ENCODE measurements at places on chromosomes 5 and 9. TPM values are rescaled to one million over a fixed set of nuclear protein-coding genes. Genes with fewer than 3 reads are reported as not detected.

GRCh38 chr9:93674580-93675335 is 98.4 kb downstream of the PHF2 start:
- no peak for DNase-seq

GABRA1 gene
- 29.8 TPM for total RNA-seq

DNA sequence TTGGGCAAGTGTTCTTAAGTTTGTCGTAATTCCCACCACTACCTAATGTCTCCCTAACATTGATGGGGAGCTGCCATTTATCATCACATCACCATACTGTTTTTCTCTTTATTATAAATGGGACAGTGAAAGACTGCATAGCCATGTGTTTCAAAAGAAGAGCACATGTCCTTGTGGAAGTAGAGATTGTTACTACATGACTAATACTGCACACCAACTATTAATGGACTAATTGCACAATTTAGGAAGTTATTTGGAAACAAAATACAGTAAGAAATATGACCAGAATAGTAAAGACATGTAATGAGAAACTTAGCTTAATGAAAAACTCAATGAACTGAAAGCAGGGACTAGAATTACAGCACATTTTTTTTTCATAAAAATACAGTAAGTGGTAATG is 12.0 kb upstream of the ELOVL7 start:
- DNase-seq: no peak

- DNase-seq: no peak
Measured at GRCh38 chr5:181036816-181037364, 3.2 kb upstream of the BTNL9 start.

DNA sequence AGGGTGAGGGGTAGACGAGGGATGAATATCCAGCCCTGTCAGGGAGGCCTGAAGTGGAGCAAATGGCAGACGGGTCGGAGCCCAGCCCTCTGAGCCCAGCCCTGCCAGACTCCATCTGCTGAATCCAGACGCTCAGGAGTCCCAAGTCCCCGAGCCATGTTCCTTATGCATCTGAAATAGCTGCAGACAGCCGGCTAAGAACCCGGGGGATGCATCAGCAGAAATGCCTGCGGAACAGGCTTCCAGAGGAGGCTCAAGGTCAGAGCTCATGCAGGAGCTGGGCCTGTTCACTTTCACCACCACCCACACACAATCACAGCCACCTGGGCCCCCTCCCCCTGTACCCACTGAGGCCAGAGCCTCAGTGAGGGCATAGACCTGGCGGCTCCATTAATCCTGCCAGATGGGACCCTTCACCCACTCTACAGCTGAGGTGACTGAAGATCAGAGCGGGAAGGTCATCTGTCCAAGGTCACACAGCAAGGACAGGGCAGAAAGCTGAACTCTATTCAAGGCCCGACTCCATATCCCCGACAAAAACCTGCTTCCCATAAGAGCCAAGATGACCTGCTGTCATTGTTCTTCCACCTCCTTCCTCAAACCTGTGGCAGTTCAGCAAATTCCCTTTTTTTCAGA is 24.4 kb upstream of the AKNA start:
- no peak for DNase-seq

DNA sequence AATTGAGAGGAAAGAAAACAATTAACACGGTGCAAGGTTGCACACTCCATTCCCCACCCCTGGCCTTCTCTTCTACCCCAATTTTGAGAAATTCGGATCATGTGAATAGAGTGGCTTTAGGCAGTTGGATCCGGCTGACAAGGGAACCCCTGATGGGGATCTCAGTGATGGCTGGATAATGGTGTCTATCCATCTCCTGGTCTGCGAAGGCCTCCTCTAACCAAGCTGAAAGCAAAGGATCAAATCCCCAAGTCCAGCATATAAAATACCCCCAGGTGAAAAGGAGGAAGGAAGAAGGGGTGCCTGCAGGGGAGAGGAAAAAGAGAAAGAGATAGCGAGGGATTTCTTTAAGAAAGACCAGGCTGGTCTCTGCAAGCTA is 16.0 kb downstream of the NR2F1 start:
- DNase-seq: no peak

GRCh38 chr9:133813749-133814585 is 75.8 kb upstream of the SARDH start:
- peak; percentile 57 for DNase-seq

TLE1 gene
- total RNA-seq: 32.2 TPM

DNA sequence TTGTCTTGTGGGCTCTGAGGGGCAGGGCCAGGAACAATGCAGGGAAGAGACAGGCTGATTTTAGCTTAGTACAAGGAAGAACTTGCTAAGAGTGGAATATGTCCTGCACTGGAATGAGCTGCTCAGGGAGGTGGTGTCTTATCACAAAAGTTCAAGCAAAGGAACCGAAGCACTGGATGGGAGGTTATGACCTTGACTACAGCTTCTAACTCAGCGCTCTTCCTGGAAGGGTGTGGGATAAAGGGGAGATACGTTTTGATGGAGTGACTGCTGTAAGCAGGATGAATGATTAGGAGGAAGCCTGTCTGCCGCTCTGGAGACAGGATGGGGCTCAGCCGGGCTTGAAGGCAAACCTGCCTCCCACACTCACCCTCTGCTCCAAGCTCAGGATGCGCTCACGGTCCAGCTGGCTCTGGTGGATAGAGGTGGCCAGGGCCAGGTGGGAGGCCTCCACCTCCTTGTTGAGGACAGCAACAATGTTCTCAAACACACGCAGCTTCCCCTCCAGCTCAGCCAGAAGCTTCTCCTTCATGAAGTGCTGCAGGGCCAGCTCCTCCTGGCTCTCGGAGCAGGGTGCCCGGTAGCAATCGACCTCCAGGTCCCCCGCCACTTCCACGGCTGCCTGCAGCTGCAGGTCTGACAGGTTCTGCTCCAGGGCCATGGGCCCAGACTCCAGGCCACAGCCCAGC is 13.5 kb downstream of the TRAF1 start:
- no peak for DNase-seq

ARHGAP26 gene
- total RNA-seq: 7.3 TPM

GRCh38 chr5:150402229-150402773 is 10.4 kb downstream of the CD74 start:
- DNase-seq: no peak

- DNase-seq: no peak
Measured at GRCh38 chr9:86230858-86231257, 28.6 kb downstream of the C9orf153 start.

DNA sequence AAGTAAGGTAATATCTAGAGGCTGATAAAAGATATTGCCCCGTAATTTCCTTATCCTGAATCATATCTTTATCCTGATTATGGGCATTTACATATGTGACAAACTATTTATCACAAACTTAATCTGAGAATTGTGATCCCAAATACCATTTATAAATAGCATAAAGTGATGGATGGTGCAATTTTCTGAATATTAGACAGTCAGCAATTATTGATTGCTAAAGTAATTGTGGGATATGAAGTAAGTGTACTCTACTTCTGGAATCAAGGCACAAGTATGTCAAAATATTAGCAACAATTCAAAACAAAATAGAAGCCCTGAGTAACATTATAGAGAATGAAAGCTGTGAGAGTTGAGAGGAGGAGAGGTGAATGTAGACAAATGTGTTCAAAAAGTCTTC is 361.9 kb upstream of the CDH6 start:
- DNase-seq: no peak

- no peak for DNase-seq
Measured at GRCh38 chr5:138629392-138629791, 54.2 kb upstream of the HSPA9 start.

DNA sequence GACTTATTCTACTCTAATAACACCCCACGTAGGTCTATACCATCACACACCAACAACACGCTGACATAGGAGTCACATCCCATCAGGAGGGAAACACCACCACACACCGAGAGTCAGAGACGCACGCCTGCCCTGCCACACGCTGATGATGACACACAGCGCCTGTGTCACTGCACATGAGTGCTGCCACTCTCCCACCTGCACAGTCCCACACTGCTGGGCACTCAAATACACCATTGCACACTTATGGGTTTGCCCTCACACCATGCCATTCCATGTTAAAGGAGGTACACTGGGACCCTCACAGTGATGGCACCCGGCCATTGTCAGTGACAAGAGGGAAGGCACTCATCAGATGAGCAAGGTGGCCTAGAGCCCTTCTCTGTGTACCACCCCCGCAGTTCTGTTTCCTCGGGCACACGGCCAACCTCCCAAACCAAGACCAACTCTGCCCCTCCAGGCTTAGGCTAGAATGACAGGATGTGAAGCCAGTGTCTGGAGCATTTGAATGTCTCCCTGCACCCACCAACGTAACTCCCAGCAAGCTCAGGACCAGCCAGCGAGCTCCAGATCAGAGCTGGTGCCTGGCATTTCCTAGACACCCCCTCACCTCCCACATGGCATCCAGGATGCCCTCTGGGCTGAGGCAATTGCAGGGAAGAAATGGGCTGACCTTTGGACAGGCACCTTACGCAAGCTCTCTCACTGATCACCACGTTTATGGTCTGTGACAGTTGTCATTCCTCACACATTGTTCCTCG is 3.6 kb upstream of the CPLX2 start:
- peak; percentile 36 for DNase-seq

PCDHGA11 gene
- 10.6 TPM for total RNA-seq

PCDHA1 gene
- total RNA-seq: 8.6 TPM

TLX3 gene
- not detected for total RNA-seq

NIPBL gene
- 55.8 TPM for total RNA-seq

ADAM19 gene
- 12.6 TPM for total RNA-seq

- no peak for DNase-seq
Measured at GRCh38 chr5:91848453-91848852, 465.3 kb upstream of the ARRDC3 start.

GRCh38 chr5:36214436-36214835 is 27.3 kb downstream of the NADK2 start:
- no peak for DNase-seq

DNA sequence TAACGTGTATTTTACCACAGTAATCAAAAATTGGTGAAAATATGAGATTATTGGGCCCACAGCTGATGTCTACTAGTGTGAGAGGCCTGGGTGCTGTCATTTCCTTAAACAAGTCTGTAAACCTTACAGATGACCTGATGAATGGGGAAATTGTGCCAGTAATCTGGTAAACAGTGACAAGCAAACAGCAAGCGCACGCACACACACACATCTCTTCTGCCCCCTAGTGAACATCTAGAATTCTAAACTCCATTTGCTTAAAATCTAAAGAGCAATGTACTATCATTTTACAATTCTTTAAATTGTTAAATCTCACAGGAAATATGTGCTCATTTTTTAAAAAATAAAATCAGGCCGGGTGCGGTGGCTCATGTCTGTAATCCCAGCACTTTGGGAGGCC is 7.5 kb upstream of the RAPGEF1 start:
- no peak for DNase-seq

GRCh38 chr5:30401479-30402058 is 791.9 kb upstream of the CDH6 start:
- no peak for DNase-seq

DNA sequence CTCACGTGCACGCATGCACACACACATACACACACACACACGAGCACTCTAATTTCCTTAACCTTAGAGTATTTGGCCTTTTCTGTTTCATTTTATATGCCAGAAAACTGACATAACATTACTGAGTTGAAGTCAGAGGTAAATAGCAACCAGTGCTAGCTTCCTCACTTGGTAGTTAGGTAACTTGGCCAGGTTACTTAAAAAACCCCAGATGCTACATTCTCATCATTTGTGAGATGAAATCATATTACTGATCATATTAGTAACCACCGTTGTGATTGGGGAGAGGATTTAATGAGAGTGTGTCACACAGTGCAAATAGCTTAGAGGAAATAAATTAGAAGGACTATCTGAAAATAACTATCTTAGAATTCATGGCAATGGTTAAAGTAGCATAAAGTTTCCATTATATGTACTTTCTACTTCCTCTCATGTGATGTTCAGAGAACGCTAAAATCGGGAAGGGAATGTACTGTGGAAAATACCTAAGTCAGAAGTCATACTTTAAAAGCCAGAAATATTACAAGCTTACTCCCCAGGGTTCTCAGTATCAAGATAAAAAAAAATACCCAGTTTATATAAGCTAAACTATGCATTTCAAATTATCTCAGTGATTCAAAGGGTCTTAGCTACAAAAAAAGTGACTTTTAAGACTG is 120.5 kb downstream of the TUSC1 start:
- DNase-seq: no peak

- DNase-seq: no peak
Measured at GRCh38 chr5:174563899-174564298, 160.5 kb upstream of the MSX2 start.

DNA sequence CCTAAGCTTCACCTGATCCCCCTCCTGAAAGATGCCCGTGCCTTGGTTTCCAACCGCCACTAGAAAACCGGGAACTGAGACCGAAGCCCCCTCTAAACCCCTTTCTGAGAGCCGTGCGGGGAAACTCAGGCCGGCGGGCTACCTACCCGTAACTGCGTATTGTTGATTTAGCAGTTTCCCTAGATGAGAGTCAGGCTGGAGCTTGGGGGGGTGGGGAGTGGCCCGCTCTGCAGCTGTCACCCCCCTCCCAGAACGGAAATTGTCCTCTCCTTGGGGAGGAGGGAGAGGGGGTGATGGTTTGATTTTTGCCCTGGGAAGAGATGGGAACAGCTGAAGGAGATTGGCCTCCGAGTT is 2.5 kb downstream of the CXXC5 start:
- DNase-seq: no peak

LCN9 gene
- total RNA-seq: not detected

DNA sequence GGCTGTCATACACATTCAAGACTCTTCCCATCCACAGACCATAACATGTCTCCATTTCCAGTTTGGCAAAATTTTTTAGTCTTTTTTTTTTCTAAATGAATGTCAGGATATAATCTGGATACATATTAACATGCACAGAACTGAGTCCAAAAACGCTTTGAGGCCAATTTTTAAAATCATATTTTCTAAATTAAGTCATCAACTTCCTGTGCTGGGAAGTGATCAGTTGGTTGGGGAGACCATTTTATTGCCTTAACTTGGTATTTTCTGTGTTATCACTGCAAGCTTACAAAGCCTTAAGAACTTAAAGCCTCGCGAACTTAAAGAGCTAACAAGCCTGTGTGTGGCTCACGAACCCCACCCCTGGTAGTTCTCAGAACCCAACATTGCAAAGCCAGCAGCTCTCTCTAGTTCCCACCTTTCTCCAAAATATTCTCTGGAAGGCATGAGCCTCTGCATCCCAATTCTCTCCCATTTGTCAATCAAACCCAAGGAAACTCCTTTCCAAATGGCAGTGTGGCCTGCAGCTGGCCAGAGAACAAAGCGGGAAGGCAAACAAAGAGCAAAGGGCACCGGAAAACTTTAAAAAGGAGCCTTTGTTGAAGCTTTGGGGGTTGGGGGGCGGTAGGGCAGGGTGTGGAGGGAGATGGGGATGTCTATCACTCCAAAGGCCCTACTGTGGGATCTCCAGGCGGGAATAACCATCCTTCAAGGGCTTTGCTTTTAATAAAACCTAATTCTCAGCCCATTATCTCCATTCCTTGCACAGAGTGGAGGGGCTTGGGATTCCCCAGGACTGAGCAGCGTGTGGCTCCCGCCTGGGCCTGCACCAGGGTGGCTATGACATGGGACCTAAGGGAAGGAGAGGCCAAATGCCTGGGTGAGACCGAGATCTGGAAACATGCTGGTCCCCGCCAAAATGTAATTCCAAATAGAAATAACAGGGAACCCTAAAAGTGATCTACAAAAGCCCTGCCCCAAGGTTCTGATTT is 65.0 kb downstream of the ROR2 start:
- no peak for DNase-seq

Measured in frontal cortex (tissue), 4 donors.